ENCODE measurements at places on chromosomes 7 and 10. TPM values are rescaled to one million over a fixed set of nuclear protein-coding genes. Genes with fewer than 3 reads are reported as not detected.

SH2B2 gene
- total RNA-seq = 1.8 TPM

TMEM209 gene
- total RNA-seq = 14.1 TPM

ZNF425 gene
- 1.3 TPM for total RNA-seq

ZCCHC24 gene
- 4.1 TPM for total RNA-seq

NUB1 gene
- total RNA-seq = 44.3 TPM

CALHM1 gene
- not detected for total RNA-seq

SPDYE18 gene
- total RNA-seq = 0.28 TPM

EIF4EBP2 gene
- 14.3 TPM for total RNA-seq

OPTN gene
- total RNA-seq = 64.9 TPM

SPDYE2B gene
- not detected for total RNA-seq

OR6B1 gene
- not detected for total RNA-seq

CYP2E1 gene
- 0.25 TPM for total RNA-seq

LRIT1 gene
- total RNA-seq = not detected

LRRC17 gene
- total RNA-seq = 0.15 TPM

GTPBP4 gene
- total RNA-seq = 143 TPM

SEMA3A gene
- 5.2 TPM for total RNA-seq

JCAD gene
- 17.8 TPM for total RNA-seq

SEMA3E gene
- 1.8 TPM for total RNA-seq

SNCG gene
- 9.9 TPM for total RNA-seq

ITGA8 gene
- not detected for total RNA-seq

Data from A549 treated with Mapracorat at 1 μM for 4 hours (cell line).